KBM-7 (cell line): ENCODE measurements at places on chromosomes 6 and 20.
A peak's percentile ranks its signal among the peaks of the same experiment; 100 is the strongest.

- DNase-seq = no peak
Observed at GRCh38 chr6:161476711-161477110, 202.8 kb upstream of the AGPAT4 start.

- DNase-seq = no peak
Observed at GRCh38 chr6:105302617-105303128, 100.2 kb downstream of the PREP start.

DNA sequence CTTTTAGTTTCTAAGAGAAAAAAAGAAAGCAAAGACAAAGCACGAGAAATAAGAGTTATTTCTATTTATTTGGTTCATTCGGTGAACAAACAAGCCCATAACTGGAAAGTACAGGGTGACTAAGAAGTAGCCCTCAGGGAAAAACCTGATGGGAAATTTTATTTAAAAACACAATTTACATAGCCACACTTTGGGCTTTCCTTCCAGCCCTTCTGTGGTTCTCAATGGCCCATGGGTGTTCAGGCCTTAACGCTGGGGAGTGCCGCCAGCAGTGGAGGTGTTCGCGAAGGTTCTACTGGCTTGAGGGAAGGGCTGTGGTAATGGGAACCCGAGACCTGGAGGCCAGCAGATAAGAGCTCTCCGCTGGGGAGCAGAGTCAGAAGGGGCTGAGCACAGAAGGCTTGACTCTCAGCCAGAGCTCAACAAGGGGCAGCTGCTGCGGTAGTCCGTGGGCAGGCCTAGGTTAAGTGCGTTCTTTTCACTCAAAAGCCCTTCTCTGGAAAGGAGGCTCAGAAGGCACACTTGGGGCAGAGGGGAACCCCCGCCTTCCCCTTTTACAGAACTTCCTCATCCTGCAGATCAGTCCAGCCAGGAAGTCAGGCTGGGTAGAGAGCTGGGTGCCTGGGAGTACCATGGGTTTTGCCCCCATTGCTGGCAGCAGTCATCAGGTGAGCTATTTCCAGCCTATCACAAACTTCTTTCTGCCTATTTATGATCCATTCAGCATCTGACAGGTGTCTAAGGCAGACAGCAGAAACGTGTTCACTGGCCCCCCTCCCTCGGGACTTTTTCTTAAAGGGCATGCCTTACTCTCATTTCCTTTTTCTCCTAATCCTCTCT is 8.8 kb upstream of the CD83 start:
- peak; percentile 92 for DNase-seq

DNA sequence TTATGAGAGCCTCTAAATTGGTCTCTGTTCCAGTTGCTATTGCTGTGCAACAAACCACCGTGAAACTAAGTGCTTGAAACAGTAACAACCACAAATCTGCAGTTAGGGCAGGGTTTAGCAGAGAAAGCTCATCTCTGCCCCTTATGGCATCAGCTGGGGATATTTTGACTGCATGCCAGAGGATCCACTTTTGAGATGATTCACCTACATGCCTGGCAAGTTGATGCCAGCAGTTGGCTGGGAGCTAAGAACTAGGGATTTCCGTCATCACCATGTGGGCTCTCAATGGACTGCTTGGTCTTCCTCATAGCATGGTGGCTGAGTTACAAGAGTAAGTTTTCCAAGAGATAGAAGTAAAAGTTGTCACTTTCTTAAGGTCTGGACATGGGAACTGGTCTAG is 35.1 kb downstream of the PLCB4 start:
- DNase-seq = no peak

GRCh38 chr20:49851231-49851705 is 38.6 kb downstream of the SLC9A8 start:
- DNase-seq = no peak

DNA sequence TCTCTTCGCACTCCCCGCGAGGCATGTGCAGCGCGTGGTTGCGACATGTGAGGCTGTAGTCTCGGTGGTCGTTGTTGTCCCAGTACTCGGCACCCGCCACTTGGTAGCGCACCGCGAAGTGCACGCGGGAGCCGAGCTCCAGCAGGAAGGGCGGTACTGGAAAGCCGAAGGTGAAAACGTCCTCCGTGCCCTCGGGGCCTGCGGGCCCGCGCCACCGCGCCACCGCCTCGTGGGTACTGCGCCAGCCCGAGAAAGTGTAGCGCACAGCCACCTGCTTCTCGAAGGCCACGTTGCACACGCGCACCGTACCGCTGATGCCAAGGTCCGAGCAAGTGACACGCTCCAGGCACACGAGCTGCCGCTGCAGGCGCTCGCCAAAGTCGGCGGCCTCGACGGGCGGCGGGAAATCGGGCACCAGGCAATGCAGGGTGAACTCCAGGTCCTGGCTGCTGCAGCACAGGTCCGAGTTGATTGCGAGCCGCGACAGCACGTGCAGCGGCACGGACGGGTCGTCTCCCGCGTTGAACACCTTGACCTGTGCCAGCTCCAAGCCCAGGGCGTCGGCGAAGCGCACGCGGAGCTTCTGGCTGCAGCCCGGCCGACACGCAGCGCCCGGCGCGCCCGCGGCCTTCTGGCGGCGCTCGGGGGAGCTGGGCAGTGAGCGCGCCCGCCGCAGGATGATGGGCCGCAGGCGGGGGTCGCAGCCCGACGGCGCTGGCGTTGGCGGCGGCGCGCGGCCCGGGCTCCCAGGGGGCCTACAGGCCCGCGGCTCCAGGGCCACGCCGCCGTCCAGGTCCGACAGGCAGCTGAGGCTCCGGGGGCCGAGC is 840 bp downstream of the PPP1R3D start:
- no peak for DNase-seq

- DNase-seq = peak; percentile 21
Observed at GRCh38 chr6:151716526-151716932, 91.0 kb upstream of the ESR1 start.

- no peak for DNase-seq
Observed at GRCh38 chr6:6317825-6318733, 2.4 kb downstream of the F13A1 start.

DNA sequence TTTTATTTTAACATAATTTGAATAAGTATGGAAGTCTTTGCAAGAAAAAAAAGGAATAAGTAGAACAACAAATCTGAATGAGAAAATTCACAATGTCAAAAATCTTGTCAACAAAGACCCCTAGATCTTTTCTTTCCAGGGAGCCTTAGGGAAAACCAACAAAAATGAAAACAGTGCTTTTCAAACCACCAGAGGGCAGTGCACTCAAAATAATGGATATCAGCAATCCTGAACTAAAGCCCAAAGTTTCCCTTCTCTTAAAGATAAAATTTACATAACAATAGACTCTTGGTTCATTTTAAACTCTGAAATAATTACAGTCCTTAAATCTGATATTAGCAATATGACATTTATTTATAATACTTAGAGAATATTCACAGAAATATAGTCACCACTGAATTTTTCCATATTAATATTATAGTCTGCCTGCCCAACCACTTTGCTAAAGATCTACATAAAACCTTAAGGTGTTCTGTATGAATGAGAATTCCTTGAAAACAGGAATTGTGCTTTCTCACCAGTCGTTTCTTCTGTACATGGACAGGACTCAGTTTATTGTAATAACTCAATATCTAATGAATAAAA is 105.3 kb upstream of the BMP5 start:
- peak; percentile 49 for DNase-seq

GRCh38 chr6:133539502-133540259 is 298.5 kb downstream of the EYA4 start:
- no peak for DNase-seq

DNA sequence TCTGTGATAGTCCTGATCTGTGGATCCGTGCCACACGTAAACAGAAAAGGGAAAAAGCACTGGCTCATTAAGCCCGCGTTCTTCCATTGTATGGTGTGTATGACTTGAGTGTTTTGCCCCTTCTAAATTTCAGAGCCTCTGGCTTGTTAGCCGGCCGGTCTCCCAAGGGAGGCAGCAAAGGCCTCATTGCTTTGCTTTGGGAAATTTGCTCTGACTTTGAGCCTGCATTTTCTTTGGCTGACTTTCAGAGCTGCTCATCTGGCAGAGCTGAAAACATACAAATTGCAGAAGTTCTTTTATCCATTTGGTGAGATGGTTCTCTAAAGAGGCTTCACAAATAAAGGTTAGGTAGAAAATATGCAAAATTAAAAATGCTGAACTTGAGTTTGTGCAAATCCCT is 123.0 kb downstream of the UTRN start:
- DNase-seq = no peak

DNA sequence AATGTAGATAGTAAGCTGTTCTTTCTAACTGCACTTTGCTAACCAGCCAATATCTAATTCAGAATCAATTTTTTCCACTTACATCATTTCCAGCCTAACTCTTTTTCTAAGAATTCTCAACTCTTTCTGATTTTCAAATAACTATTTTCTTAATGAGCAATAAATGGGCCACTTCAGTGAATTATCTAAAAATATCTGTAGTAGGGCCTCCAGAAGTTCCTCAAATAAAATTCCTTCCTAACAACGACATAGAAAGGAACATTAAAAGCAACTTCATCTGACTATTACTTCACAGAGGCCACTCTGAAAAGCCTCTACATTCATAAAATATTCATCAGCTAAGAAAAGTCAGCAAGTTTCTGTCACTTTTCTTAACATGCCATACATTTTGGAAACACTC is 4.8 kb downstream of the COL12A1 start:
- no peak for DNase-seq

GRCh38 chr6:70549327-70549726 is 17.4 kb upstream of the SDHAF4 start:
- no peak for DNase-seq

GRCh38 chr20:50670126-50670862 is 21.0 kb downstream of the RIPOR3 start:
- DNase-seq = no peak

- DNase-seq = peak; percentile 36
Observed at GRCh38 chr20:38927902-38928578, 1.8 kb downstream of the FAM83D start.

- DNase-seq = peak; percentile 66
Observed at GRCh38 chr6:24996269-24996836, 60.6 kb upstream of the RIPOR2 start.

GRCh38 chr6:75204959-75205775 is 686 bp downstream of the COL12A1 start:
- DNase-seq = no peak

DNA sequence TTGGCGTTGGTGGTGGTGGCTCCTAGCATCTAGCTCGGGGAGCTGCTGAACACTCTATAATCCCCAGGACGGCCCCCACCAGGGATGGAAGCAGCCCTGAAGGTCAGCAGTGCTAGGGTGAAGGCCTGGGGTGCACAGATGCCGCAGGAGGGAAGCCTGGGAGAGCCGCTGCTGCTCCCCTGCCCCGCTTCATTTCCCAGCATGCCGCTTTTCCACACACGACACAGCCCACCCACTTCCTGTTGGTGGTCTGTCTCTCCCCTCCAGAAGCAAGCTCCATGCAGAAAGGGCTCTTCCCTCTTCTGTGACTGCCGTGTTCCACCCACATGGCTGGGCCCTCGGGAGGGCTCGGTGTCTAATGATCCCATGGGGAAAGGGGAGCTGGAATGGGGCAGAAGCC is 35.3 kb downstream of the GNAS-AS1 start:
- no peak for DNase-seq

- no peak for DNase-seq
Observed at GRCh38 chr6:167744681-167745669, 81.7 kb upstream of the AFDN start.

- no peak for DNase-seq
Observed at GRCh38 chr6:2752477-2753109, 1.9 kb upstream of the MYLK4 start.

DNA sequence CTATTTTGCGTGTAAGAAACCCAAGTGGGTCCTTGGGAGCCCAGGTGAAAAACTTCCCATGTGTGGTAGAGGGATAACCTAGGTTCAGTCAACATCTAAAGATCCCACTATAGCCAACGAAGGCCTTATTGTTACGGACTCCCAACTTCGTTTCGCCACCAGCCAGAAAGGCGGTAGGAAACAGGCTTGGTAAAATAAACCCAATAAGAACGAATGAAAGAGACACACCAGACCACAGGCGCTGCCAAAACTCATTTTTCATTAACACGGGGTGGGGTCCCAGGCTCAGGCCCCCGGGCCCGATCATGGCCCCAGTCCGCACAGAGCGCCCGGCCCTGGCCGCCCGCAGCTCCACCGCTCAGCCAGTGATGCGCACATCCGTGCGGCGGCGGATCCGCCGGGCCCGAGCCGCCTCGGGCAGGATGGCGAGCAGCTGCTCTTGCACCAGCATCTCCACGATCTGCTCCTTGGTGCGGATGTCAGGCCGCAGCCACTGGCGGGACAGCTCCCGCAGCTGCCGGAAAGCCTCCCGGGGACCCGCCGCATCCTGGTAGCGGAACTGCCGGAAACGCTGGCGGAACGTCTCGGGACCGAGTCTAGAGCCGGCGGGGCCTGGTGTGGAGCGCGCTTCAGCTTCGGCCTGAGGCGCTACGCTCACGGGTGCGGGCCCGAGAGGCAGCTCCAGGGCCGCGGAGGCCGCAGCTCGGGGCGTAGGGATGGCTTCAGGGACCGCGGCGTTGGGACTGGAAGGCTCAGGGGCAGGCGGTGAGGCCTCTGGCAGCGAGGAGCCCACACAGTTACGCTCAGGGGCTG is 709 bp downstream of the SCAND1 start:
- DNase-seq = no peak

DNA sequence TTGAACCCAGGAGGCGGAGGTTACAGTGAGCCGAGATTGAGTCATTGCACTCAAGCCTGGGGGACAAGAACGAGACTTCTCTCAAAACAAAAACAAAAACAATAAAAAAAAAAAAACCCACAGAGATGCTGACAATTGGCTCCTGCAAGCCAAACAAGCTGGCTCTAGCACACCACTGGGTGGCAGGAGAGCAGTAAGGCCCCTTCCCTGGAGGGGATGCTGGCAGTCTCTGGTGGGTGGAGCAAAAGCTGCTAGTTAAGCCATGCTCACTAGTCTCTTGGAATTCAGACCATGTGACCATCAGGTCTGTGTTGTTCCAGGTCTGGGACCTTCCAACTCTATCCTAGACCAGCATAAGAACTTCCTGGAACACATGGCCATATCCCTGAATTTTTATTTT is 18.9 kb upstream of the DSN1 start:
- peak; percentile 29 for DNase-seq

GRCh38 chr20:3307725-3308124 is 68.7 kb upstream of the SLC4A11 start:
- no peak for DNase-seq

DNA sequence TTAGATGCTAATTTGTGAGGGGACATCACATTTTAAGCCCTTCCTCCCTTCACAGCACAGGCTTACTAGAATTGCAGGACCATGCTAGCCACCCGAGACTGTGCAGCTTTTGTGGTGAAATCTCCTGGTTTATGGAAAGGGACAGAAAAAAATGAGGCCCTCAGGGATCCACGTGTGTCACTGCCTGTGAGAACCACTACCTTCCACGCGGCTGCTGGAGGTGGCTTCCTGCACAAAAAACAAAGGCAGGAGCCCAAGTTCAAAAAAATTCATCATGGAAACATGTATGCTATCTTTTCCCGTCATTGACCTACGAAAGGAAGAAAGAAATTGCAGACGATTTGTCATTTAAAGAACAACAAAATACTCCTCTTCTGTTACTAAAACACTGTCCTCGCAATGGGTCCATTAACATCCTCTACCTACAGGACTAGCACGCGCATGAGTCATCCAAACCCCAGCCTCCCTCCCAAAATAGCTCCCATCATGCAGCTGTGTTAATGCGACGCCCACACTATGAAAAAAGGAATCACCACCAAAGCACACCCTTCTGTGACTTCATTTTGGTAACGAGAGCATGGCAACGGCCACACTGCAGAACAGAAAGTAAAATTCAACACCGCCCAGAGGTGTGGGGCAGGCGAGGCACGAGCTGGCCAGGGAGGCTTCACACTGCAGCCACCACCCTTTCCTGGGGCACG is 45.7 kb downstream of the RAMACL start:
- no peak for DNase-seq

- DNase-seq = no peak
Observed at GRCh38 chr6:130159956-130160355, 62.8 kb downstream of the SAMD3 start.
